Ascending aorta (tissue), 2 donors: ENCODE measurements at places on chromosomes 2 and 18.

DNA sequence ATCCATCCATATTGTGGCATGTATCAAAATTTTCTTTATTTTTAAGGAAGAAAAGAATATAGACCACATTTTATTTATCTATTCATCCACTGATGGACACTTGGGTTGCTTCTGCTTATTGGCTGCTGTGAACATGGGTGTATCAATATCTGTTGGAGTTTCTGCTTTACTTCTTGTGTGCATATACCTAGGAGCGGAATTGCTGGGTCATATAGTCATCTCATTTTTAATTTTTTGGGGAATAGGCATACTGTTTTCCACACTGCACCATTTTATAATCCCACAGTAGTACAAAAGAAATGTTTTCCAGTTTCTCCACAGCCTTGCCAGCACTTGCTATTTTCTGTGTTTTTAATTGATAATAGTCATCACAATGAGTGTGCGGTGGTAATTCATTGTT lies 197.2 kb downstream of the ACKR3 start:
- H3K4me1 ChIP-seq: no peaks in the 10 kb centered on the region
- no peaks in the 10 kb centered on the region for H3K36me3 ChIP-seq
- DNase-seq: no peak
- no peaks in the 10 kb centered on the region for H3K27me3 ChIP-seq
- H3K27ac ChIP-seq: no peak overlapping the region

DNA sequence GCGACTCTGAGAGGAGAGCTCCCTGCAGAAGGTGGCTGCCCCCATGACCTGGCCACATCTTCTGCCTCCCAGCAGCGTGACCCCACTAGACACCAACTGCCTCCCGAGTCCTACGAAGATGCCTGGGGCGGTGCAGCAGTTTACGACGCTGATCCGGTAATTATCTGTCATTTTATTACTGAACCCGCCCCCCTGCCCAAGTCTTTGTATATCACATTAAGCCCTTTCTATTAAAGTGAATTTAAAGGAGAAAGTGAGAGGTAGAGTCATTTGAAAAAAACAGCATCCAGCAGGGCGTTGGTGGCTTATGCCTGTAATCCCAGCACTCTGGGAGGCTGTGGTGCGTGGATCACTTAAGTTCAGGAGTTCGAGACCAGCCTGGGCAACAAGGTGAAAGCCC lies 33.4 kb downstream of the ABCG8 start:
- no peaks in the 10 kb centered on the region for H3K27me3 ChIP-seq
- no peaks in the 10 kb centered on the region for H3K4me1 ChIP-seq
- no peak overlapping the region for H3K4me3 ChIP-seq
- no peaks in the 10 kb centered on the region for H3K36me3 ChIP-seq
- DNase-seq: no peak
- no peak overlapping the region for H3K27ac ChIP-seq

GRCh38 chr18:47280121-47280520 lies 28.7 kb upstream of the SKOR2 start:
- no peak overlapping the region for H3K4me3 ChIP-seq
- no peaks in the 10 kb centered on the region for H3K27me3 ChIP-seq
- DNase-seq: no peak
- H3K36me3 ChIP-seq: no peaks in the 10 kb centered on the region
- H3K4me1 ChIP-seq: no peaks in the 10 kb centered on the region

DNA sequence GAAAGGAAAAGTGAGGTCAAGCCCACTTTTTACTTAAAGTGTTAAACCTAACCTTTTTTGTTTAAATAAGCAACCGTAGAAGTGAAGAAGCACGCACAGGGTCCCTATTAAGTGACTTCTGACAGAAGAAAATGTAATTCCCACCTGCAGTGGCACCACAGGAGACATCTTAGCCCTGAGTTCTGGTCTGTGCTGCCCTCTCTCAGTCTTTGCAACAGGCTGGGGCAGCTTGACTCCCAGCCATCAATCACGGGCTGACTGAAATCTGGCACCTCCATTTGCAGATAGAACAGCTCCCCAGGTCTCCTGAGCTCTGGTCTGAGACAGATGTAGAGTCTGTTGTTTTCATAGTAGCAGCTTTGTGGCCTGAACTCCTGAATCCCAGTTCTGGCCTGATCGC lies 170.0 kb downstream of the LTBP1 start:
- H3K27me3 ChIP-seq: no peaks in the 10 kb centered on the region
- DNase-seq: no peak
- H3K4me1 ChIP-seq: no peaks in the 10 kb centered on the region
- no peaks in the 10 kb centered on the region for H3K36me3 ChIP-seq

GRCh38 chr2:58620093-58620492 lies 379.0 kb upstream of the FANCL start:
- no peaks in the 10 kb centered on the region for H3K36me3 ChIP-seq
- no peaks in the 10 kb centered on the region for H3K4me1 ChIP-seq
- no peak overlapping the region for H3K4me3 ChIP-seq
- H3K27me3 ChIP-seq: no peaks in the 10 kb centered on the region
- no peak overlapping the region for H3K27ac ChIP-seq

- H3K4me1 ChIP-seq: peaks cover 3% of the 10 kb centered on the region
- H3K27me3 ChIP-seq: no peaks in the 10 kb centered on the region
- no peak for DNase-seq
- no peak overlapping the region for H3K27ac ChIP-seq
- no peak overlapping the region for H3K4me3 ChIP-seq
Measured at GRCh38 chr2:45339253-45339652, 271.8 kb downstream of the SRBD1 start.

DNA sequence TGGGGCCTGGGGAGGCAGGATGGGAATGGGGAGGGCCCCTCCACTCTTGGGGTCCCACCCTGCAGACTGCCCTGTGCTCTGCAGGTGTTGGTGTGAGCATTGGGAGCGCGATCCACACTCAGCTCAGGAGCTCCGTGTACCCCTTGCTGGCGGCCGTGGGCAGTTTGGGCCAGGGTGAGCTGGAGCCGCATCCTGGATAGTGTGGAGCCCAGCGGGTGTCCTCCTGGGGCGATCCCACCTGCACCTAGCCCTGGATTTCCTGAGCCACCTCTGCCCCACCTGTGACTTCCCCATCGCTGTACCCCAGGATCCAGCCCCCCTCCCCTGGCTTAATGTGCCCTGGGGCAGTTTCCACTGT lies 2.6 kb downstream of the PROM2 start:
- no peaks in the 10 kb centered on the region for H3K27me3 ChIP-seq
- no peak overlapping the region for H3K4me3 ChIP-seq
- no peak overlapping the region for H3K27ac ChIP-seq

GRCh38 chr18:10015288-10015701 lies 101.5 kb downstream of the VAPA start:
- H3K4me1 ChIP-seq: peaks cover 35% of the 10 kb centered on the region
- H3K27ac ChIP-seq: peak overlapping the region; percentile 68
- DNase-seq: no peak
- no peaks in the 10 kb centered on the region for H3K36me3 ChIP-seq
- no peaks in the 10 kb centered on the region for H3K27me3 ChIP-seq

GRCh38 chr2:42696987-42697386 lies 66.9 kb downstream of the OXER1 start:
- no peak for DNase-seq
- H3K27me3 ChIP-seq: no peaks in the 10 kb centered on the region
- no peak overlapping the region for H3K4me3 ChIP-seq
- H3K4me1 ChIP-seq: no peaks in the 10 kb centered on the region

DNA sequence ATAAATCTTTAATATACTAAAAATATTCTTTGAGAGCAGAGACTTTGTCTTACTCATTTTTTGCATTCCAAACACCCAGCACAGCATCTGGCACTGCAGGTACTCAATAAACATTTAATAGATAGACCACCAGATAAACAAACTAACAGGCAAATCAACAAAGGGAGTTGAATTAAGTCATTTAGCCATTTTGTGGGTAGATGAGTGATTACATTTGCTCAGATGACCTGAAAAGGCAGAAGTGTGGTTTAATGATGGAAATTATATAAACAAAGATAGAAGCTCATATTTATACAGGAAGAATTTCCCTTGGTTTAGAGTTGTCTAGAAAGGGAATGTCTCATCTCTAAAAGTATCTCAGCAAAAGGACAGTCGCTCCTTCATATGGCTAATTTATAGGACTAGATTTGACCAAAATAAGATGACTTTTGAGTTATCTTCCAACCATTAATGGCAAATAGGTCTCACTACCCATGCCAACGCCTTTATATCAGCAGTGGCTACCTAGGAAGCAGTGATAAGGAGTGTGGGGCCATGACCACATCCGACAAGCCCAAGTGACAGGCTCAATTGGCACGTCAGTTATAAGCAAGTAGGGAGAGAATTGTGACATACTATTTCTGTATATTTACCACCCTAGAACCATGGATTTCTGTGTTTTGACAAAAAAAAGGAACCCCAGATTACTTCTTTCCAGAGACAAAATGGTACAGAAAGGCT lies 173.5 kb downstream of the ATAD2B start:
- H3K36me3 ChIP-seq: peaks cover 41% of the 10 kb centered on the region
- H3K4me1 ChIP-seq: no peaks in the 10 kb centered on the region
- no peaks in the 10 kb centered on the region for H3K27me3 ChIP-seq
- no peak overlapping the region for H3K4me3 ChIP-seq
- no peak for DNase-seq

- H3K27me3 ChIP-seq: no peaks in the 10 kb centered on the region
- H3K27ac ChIP-seq: no peak overlapping the region
- H3K36me3 ChIP-seq: no peaks in the 10 kb centered on the region
- no peaks in the 10 kb centered on the region for H3K4me1 ChIP-seq
- DNase-seq: no peak
- H3K4me3 ChIP-seq: no peak overlapping the region
Measured at GRCh38 chr2:110837446-110838409, 105.4 kb downstream of the ACOXL start.

GRCh38 chr2:203786549-203787351 lies 80.3 kb downstream of the CD28 start:
- H3K27me3 ChIP-seq: no peaks in the 10 kb centered on the region
- H3K36me3 ChIP-seq: no peaks in the 10 kb centered on the region
- H3K4me1 ChIP-seq: peaks cover 5% of the 10 kb centered on the region
- no peak overlapping the region for H3K4me3 ChIP-seq
- DNase-seq: no peak
- peak overlapping the region; percentile 8 for H3K27ac ChIP-seq

DNA sequence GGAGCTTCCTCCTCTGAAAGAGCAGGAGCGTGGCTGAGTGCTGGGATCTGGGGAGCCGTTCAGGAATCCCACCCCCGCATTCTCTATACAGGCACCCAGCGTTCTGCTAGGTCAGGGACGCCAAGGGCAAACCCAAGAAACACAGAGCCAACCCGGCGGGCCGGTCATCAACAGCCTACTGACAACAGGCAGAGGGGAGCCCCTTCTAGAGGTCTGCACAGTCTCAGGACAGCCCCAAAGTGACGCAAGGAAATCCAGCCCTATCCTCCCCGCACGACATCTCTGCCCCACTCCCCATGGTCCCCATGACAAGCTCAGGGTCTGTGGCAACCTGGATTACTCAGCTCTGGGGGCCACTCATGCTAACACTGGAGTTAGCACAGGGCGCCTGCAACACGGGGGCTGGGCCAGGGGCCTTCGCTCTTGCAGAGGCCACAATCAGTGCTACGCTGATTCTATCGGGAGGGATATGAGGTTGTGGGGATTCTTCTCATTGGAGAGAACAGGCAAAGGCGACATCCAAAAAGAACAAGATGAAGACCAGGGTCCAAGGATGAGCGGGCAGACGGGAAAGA lies 81.6 kb downstream of the PXDN start:
- DNase-seq: no peak
- peaks cover 64% of the 10 kb centered on the region for H3K36me3 ChIP-seq
- H3K4me3 ChIP-seq: no peak overlapping the region
- H3K4me1 ChIP-seq: no peaks in the 10 kb centered on the region
- H3K27me3 ChIP-seq: no peaks in the 10 kb centered on the region

DNA sequence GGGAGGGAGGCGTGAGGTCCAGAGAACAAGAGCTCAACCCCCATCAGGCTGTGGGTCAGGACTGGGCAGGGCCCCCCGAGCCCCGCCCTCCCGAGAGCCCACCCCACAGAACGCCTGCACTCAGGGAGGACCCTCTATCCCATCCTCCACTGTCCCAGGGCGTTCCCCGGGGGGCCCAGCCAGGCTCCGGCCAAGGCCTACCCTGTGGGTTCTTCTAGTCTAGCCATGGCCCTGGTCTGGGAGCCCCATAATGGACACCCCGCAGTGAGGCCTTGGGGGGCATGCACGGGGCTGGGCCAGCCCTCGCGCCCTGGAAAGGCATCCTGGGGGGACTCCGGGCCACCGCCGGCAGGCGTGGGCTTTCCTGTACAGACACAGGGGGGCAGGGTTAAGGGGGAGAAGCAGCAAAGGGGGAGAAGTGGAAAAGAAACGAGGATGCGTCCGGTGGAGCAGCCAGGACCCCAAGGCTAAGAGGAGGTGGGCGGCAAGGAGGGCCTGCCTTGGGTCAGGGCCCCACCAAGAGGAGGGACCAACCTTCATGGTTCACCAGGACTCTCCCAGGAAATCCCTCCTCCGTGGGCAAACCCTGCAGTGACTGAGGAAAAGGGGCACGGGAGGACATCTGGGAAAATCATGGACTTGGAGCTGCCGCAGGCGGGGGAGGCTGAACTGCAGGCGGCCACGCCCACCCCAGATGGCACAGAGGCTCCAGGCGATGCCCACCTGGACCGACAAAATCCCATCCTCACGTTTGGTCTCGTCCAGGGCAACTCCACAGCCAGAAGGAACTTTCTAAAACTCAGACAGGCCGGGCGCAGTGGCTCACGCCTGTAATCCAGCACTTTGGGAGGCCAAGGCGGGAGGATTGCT lies 2.7 kb upstream of the CROCC2 start:
- no peaks in the 10 kb centered on the region for H3K36me3 ChIP-seq
- DNase-seq: no peak
- H3K27ac ChIP-seq: no peak overlapping the region
- H3K27me3 ChIP-seq: no peaks in the 10 kb centered on the region
- no peak overlapping the region for H3K4me3 ChIP-seq
- H3K4me1 ChIP-seq: no peaks in the 10 kb centered on the region

DNA sequence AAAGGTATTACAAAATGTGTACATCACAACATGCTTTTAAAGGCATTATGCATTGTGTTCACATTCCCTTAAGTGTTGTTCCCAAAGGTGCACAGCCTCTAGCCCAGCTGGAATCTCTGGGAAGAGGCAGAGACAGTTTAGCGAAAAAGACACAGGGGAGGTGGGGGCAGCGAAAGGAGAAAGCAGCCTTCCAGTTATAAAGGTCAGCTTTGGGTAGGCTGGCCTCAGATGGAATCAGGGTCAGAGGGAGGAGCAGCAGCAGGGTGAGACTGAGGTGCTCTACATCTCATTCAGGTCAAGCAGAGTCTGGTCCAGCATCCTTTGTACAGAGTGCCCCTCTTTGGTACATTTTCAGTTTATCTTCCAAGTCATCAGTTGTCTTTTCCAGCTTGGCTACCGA lies 68.6 kb downstream of the ASXL2 start:
- no peak for DNase-seq
- no peak overlapping the region for H3K4me3 ChIP-seq
- peaks cover 5% of the 10 kb centered on the region for H3K36me3 ChIP-seq
- H3K27me3 ChIP-seq: no peaks in the 10 kb centered on the region

- H3K27ac ChIP-seq: no peak overlapping the region
- no peaks in the 10 kb centered on the region for H3K36me3 ChIP-seq
- no peak overlapping the region for H3K4me3 ChIP-seq
- no peaks in the 10 kb centered on the region for H3K27me3 ChIP-seq
Measured at GRCh38 chr2:33510586-33510968, 34.1 kb downstream of the RASGRP3 start.
